GM12864 (cell line): ENCODE measurements at places on chromosomes 2 and 18.
A peak's percentile ranks its signal among the peaks of the same experiment; 100 is the strongest.

- no peak for DNase-seq
These were observed 44.0 kb downstream of the MAL start for GRCh38 chr2:95069465-95069864.

GRCh38 chr18:22517356-22517755 lies 99.6 kb upstream of the CTAGE1 start:
- no peak for DNase-seq

- DNase-seq: no peak
These were observed 24.4 kb upstream of the ACKR3 start for GRCh38 chr2:236545248-236545658.

GRCh38 chr2:172403881-172404468 lies 23.4 kb upstream of the ITGA6 start:
- DNase-seq: no peak

GRCh38 chr2:168874368-168875054 lies 15.7 kb downstream of the SPC25 start:
- no peak for DNase-seq

- no peak for DNase-seq
These were observed 1.7 kb downstream of the CXCR4 start for GRCh38 chr2:136116151-136116812.

DNA sequence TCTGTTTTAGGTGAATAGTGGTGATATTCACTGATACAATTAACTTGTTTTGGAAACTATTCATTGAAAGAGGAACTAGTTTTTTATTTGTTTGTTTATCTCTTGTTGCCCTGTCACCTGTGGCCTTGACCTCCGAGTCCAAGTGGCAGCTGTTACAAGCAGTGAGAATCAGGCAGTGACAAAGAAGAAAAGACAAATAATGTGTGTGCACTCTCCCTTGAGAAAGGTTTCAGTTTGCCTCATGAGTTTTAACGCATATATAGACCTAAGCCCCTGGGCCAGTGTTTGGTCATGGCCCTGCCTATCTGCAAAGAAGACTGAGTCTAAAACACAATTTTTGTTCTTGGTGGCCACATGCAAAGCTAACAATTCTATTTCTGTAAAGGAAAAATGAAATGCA lies 15.3 kb downstream of the KYNU start:
- DNase-seq: peak; percentile 85

GRCh38 chr2:80706951-80707350 lies 402.4 kb upstream of the LRRTM1 start:
- DNase-seq: no peak

GRCh38 chr2:36389091-36389564 lies 33.5 kb downstream of the CRIM1 start:
- no peak for DNase-seq

- no peak for DNase-seq
These were observed 48.7 kb downstream of the ZBTB7C start for GRCh38 chr18:48360376-48361021.

- DNase-seq: no peak
These were observed 132.3 kb upstream of the RND3 start for GRCh38 chr2:150619607-150620330.

- DNase-seq: no peak
These were observed 96.6 kb upstream of the CABLES1 start for GRCh38 chr18:23038712-23039111.

DNA sequence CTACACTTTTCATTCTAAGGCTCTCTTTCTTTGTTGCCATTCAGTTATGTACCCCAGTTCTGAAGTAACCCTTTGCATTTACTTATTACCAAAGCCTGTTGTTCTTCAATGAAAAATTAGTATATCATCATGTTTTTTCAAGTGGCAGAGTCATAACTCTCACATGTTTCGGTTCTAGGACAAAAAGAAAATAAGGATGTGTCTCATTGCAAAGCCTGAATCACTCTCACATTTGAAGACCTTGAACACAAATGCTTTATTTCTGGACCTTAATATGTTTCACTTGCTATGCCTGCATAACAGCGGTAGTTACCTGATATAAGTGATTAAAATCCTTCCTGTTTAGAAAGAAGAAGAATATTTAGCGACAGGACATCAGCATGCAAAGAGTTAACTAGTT lies 49.1 kb downstream of the ZEB2 start:
- no peak for DNase-seq

- DNase-seq: no peak
These were observed 32.0 kb downstream of the TRAF3IP1 start for GRCh38 chr2:238352361-238352760.

- DNase-seq: no peak
These were observed at the start of gene CYS1 for GRCh38 chr2:10079870-10080535. CYS1 (minus strand) TSS chr2:10080411; CDS start chr2:10080223, 188 bp downstream.

- DNase-seq: no peak
These were observed 98.3 kb downstream of the GATA6 start for GRCh38 chr18:22267697-22268096.

DNA sequence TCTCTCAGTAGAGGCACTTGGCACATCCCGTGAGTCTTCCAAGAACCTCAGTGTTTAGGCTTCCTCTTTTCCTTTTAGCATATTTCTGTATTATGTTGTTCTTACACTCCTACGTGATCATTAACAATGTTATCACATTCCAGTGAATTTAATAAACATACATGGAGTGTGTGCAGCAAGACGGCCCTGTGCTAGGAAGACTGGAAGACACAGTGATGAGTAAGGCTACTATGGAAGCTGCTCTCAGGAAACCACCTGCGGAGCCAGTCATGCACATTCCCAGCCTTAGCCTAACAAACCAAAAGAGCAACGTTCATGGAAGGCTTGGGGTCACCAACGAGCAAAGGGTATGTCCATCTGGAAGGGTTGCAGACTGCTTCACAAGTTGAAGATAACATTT lies 103.4 kb downstream of the ETAA1 start:
- DNase-seq: no peak

DNA sequence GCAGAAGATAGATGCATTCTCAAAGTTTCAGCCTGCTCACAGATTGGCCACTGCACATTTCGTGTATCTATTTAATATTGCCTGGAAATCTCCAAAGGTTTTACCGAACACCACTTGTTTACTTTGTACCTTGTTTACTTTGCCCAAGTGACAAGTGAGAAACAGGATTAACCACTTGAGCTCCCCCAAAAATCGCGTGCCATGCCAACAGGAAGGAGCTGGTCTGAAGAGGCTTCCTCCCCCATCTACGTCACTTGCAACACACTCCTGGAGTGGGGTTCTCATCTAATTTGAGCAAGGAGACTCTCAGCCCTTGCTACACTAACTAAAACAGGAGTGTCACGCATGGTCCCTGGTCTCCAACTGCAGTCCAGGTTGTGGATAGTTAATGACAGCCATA lies 212.5 kb upstream of the TMEM200C start:
- DNase-seq: no peak

DNA sequence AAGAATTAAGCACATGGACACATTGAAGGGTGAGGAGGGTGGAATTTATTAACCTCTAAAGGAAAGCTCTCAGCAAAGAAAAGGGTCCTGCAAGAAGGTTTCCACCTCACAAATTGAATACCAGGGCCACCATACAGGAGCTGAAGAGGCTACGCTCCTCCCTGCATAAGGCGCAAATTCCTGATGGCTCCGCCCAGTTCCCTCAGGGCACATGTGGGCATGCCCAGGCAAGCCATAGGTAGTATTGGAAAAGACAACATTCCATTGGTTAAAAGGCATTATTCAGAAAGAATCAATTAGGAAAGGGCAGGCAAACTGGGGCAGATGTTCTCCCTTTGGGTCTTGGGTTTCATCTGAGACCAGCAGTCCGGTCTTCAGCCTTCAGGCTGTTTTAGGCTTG lies 161.2 kb downstream of the PTPRM start:
- no peak for DNase-seq

GRCh38 chr2:45173513-45173912 lies 164.3 kb upstream of the SIX2 start:
- no peak for DNase-seq

GRCh38 chr2:167940734-167941507 lies 306.5 kb downstream of the STK39 start:
- DNase-seq: no peak

DNA sequence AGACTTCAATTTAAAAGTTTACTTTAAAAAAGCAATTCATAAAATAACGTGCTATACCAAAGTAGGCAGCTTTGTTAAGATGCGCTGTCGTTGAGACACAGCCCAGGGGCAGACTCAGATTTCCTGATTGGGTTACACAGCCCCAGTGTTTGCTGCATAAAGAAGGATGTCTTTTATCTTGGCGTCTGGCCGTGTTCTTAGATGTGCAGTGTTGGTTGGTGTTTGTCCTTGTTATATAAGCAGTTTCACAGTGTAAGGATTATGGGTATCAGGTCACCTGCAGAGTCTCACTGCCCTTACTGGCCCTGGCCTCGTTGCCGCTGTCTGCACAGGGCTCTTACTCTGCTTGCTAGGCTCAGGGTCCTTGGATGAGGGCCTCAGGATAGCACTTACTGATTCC lies 108.5 kb downstream of the WDSUB1 start:
- DNase-seq: no peak

DNA sequence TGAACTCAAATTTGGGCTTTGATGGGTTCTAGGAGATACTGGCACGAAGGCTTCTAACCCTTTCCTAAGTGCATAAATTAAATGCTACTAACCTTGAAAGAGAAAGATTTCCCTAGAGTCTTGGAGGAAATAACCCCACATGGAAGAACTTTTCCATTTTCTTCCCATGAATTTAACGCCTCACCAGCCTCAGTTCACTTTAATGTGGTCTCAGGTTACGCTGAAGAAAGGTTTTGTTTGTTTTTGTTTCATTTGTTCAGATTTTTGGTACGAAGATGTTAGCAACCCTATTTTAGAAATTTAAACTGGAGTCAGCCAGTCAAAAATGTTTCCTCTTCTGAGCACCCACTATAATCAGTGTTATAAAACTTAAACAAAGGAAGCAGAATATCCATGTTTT lies 30.7 kb downstream of the METTL4 start:
- DNase-seq: no peak

DNA sequence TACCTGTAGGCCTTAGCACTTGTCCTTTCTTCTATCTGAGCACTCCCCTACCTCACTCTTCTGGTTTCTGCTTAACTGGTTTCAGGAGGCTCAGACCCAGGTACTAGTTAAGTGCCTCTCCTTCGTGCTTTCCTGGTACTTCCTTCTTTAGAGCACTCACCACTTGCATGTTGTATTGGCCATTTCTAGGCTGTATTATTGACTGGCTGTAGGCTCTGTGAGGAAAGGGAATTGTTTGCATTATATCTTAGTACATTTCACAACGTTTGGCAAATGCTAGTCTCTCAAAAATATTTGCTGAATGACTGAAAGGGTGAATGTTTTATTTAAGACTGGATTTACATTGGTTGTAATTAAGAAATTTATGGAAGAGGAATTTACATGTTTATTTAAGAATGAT lies 36.0 kb upstream of the SCN1A start:
- no peak for DNase-seq

- DNase-seq: no peak
These were observed 293.0 kb downstream of the RDH14 start for GRCh38 chr2:18267501-18267900.

DNA sequence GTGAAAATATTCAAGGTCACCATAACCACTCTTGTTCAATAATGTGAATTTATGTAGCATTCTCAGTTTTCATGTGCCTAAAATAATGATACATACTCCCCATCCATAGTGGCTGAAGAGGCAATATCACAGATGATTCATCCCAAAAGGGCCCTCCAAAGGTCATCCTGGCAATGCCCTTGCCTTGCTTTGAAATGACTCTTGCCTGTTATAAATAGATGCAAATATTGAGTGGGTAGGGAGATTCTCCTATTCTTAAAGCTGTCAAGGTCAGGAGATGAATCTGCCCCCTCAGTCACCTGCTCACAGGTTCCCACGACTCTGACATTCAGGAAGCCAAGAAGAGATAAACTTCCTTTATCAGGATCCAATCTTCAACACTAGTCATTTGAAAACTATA lies 490.5 kb downstream of the TNS1 start:
- DNase-seq: no peak

- DNase-seq: no peak
These were observed 4.8 kb downstream of the ITGA4 start for GRCh38 chr2:181462033-181462432.

GRCh38 chr2:125979886-125980285 lies 676.1 kb upstream of the GYPC start:
- DNase-seq: no peak

- DNase-seq: no peak
These were observed 64.0 kb upstream of the ZEB2 start for GRCh38 chr2:144583741-144584453.

DNA sequence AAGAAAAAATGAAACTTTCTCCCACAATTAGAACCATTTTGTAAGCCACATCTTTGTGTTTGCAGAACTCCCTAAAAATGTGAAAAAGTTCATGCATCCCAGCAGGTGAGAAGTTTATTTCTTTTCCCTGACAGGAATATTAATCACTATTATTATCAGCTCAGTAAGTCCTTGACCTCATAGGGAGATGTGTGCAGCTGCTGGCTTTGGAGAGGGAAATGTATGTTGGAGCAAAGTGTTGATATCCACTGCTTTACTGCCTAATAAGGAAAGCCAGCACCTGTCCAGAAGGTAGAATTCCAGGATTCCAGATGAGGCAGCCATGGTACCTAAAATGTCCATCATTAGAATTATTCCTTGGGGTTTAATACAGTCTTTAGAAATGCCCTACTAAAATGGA lies 35.8 kb upstream of the CCNT2 start:
- no peak for DNase-seq

DNA sequence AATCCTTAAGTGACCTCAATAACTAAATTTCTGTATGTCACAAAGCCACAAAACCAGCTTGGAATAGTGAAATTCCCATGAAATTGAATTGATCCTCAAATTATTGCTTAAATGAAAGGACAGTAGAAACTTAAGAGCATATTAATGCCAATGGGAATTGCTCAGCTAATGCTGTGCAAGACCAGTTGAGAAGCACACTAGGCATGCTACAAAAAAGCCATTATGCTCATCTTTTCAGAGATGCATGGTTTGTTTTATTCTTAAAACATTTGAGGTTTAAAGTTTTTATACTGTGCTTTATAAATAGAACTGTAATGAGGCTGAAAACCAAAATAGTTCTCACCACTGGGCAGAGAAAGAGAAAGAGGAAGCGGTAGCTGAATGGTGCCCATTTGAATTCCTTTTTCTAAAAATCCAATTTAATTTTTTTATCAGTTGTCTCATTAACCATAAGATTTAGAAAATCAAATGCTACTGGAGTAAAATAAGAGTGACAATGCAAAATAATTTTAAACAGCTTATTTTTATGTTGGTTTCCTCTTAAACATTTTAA lies 98.6 kb downstream of the LNPK start:
- no peak for DNase-seq

- peak; percentile 95 for DNase-seq
These were observed 42.1 kb upstream of the REL start for GRCh38 chr2:60839126-60839813.

GRCh38 chr2:234745347-234745746 lies 206.5 kb upstream of the SH3BP4 start:
- DNase-seq: no peak

DNA sequence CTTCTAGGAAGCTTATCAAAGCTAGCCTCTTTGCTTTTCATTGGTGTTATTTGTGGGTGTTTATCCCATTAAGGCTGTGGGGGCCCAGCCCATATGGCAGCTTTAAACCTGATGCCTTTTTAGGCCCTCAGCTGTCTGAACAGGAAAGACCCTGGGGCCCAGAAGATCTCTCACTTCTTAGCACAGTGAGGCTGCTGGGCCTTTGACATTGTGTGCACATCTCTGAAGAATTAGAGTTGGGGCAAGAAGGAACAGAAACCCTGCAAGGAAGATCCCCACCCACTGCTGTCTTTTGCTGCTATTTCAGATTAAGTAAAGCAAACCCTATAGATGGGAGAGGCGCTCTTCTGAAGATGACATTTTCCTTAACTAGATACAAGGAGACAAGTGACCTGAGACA lies 250.0 kb downstream of the SMAD2 start:
- DNase-seq: peak; percentile 72
